ENCODE measurements at places on chromosomes 1 and 21.
A peak's percentile ranks its signal among the peaks of the same experiment; 100 is the strongest.

- H3K27ac ChIP-seq: no peak overlapping the region
- H3K27me3 ChIP-seq: no peaks in the 10 kb centered on the region
- no peak overlapping the region for H3K4me3 ChIP-seq
Observed at GRCh38 chr1:184648856-184649201, 105.8 kb downstream of the EDEM3 start.

GRCh38 chr1:225480825-225481434 is 53.1 kb upstream of the LBR start:
- no peak overlapping the region for H3K4me3 ChIP-seq
- H3K27me3 ChIP-seq: no peaks in the 10 kb centered on the region
- H3K4me1 ChIP-seq: peaks cover 38% of the 10 kb centered on the region

DNA sequence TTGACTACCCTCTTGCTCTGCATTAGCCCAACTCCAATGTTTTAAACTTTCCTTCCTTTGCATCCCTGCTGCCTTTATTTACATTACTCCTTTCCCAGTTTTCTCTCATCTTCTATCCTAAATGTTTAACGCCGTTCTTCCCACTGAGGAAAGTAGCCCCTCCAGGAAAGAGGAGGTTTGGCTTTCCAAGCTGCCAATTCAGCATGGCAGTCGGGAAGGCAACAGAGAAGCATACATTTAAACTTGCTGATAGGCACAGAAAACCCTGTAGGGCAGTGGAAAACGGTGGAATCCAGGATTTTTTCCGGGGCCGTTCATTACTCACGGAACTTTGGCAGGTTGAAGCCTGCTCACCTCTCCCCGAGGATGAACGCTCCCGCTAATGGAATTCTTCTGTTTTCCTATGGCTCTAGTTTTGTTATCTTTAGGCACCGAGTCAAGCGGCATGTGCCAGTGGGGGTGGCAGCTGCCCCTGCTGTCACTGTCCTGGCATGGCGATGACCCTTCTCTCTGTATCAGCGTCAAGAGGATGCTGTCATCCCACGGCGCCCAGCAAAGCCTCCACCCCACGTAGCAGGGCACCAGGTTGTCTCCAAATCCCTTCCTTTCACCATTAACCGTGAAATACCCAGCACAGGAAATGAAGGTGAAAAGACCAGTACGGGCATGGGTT is 48.3 kb downstream of the ZBTB18 start:
- no peak overlapping the region for H3K4me3 ChIP-seq
- H3K36me3 ChIP-seq: no peaks in the 10 kb centered on the region
- DNase-seq: no peak
- peaks cover 7% of the 10 kb centered on the region for H3K27me3 ChIP-seq

DNA sequence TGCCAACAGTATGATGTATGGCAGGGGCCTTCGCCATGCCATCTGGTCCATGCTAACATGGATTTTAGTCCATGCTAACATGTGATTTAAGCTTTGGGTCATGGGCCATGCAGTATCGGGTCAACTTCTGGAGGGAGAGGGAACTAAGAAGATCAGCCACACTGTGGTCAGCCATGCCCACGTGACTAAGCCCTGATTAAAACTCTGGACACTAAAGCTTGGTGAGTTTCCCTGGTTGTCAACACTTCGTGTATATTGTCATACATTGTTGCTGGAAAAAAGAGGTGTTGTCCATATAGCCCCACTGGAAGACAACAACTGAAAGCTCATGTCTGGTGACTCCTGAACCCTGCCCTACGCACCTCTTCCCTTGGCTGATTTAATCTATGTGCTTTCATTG is 90.5 kb downstream of the SUSD4 start:
- no peaks in the 10 kb centered on the region for H3K27me3 ChIP-seq
- H3K27ac ChIP-seq: no peak overlapping the region
- no peak for DNase-seq
- H3K4me3 ChIP-seq: no peak overlapping the region

DNA sequence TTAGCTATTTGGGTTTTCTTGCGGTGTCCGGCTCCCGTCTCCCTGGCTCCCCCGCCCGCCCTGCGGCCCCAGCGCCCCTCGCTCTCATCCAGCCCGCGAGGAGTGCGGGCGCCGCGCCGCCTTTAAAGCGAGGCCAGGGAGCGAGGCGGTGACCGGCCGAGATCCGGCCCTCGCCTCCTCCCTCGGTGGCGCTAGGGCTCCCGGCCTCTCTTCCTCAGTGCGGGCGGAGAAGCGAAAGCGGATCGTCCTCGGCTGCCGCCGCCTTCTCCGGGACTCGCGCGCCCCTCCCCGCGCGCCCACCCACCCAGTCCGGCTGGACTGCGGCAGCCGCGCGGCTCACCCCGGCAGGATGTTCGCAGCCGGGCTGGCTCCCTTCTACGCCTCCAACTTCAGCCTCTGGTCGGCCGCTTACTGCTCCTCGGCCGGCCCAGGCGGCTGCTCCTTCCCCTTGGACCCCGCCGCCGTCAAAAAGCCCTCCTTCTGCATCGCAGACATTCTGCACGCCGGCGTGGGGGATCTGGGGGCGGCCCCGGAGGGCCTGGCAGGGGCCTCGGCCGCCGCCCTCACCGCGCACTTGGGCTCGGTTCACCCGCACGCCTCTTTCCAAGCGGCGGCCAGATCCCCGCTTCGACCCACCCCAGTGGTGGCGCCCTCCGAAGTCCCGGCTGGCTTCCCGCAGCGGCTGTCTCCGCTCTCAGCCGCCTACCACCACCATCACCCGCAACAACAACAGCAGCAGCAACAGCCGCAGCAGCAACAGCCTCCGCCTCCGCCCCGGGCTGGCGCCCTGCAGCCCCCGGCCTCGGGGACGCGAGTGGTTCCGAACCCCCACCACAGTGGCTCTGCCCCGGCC is 492 bp downstream of the HLX start:
- DNase-seq: no peak
- peaks cover 25% of the 10 kb centered on the region for H3K27me3 ChIP-seq
- H3K4me3 ChIP-seq: peak overlapping the region; percentile 30
- peaks cover 41% of the 10 kb centered on the region for H3K4me1 ChIP-seq

- no peak overlapping the region for H3K4me3 ChIP-seq
- no peak overlapping the region for H3K27ac ChIP-seq
- H3K36me3 ChIP-seq: no peaks in the 10 kb centered on the region
- no peak for DNase-seq
- H3K27me3 ChIP-seq: no peaks in the 10 kb centered on the region
Observed at GRCh38 chr1:29504196-29504595, 267.9 kb downstream of the PTPRU start.

DNA sequence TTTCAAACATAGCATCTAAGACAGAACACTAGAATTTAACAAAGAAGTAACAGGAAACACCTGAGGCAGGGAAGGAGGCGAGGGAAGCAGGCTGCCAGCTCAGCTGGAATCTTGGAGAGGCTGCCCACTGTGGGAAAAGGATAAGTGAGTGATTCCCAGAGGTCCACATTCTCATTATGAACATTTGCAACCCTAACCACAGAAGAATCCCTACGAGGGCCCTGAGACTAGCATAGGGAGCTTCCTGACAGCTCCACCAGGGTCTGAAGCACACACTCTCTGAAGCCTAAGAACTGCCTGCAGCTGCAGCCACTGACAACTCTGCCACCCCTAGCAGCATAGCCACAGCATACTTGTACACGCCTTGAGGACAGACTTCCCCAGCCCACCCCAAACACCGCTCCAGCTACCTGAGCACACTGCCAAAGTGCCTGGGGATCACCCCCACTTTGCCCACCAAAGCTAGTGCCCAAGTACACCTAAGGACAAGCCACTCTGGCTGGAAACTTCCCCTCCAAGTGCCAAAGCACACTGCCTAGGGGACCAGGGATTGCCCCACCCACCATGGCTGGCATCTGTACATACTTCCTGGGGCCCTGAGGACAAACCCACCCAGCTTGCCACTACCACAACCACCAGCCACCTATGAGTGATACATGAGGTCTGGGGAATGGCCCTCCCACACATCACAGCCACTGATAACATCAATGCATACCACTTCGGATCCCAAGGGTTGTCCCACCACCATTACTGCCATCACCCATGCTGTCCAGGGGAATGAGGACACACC is 76.6 kb upstream of the GUCA2A start:
- peaks cover 11% of the 10 kb centered on the region for H3K4me1 ChIP-seq
- no peak overlapping the region for H3K27ac ChIP-seq
- no peak for DNase-seq
- H3K4me3 ChIP-seq: no peak overlapping the region
- H3K36me3 ChIP-seq: no peaks in the 10 kb centered on the region

DNA sequence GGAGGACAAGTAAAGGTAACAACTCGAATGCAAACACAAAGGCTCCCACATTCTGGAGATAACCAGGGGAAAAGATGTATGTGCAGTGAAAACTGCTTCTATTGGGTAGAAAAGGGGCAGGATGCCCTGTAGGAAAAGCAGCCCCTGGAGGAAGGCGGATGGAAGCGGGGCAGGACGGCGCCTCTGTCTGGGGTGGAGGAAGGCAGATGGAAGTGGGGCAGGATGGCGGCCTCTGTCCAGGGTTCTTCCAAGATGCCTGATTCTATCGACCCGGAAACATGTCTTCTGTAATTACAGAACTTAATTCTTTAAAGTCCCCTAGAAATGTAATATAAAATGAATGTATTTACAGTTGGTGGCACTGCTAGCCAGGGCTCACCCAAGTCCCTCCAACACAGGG is 24.0 kb upstream of the LRRC47 start:
- H3K4me3 ChIP-seq: no peak overlapping the region
- H3K4me1 ChIP-seq: no peaks in the 10 kb centered on the region
- H3K27me3 ChIP-seq: no peaks in the 10 kb centered on the region
- no peak for DNase-seq
- no peak overlapping the region for H3K27ac ChIP-seq
- H3K36me3 ChIP-seq: peaks cover 36% of the 10 kb centered on the region

DNA sequence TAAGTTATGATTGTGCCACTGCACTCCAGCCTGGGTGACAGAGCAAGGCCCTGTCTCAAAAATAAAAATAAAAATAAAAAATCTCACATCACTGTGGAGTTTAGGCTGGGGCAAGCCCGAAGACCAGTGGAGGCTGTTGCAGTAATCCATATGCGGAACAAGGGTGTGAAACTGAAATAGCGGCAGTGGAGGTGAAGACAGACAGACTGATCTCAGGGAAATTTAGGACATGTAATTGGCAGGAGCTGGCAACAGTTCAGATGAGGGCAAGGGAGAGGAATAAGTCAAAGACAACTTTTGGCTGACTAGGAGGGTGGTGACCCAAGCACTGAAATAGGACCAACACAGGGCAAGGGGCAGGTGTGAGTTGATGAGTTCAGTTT is 8.4 kb downstream of the ARMH1 start:
- no peak overlapping the region for H3K27ac ChIP-seq
- no peaks in the 10 kb centered on the region for H3K27me3 ChIP-seq

DNA sequence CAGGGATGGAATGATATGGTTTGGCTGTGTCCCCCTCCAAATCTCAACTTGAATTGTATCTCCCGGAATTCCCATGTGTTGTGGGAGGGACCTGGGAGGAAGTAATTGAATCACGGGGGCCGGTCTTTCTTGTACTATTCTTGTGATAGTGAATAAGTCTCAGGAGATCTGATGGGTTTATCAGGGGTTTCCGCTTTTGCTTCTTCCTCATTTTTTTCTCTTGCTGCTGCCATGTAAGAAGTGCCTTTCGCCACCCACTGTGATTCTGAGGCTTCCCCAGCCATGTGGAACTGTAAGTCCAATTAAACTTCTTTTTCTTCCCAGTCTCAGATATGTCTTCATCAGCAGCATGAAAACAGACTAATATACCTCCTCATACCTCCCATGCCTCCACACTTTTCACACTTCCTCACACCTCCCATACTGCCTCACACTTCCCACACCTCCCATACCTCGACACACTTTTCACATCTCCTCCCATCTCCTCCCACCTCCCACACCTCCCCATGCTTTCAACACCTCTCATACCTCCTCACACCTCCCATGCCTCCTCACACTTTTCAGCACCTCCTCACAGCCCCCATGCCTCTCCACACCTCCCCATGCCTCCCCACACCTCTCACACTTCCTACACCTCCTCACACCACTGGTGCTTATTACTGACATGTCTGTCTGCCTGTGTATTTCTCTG is 21.3 kb downstream of the GPR137B start:
- no peak for DNase-seq
- H3K27me3 ChIP-seq: no peaks in the 10 kb centered on the region
- H3K36me3 ChIP-seq: no peaks in the 10 kb centered on the region
- H3K27ac ChIP-seq: peak overlapping the region; percentile 20
- H3K4me1 ChIP-seq: peaks cover 21% of the 10 kb centered on the region

- no peaks in the 10 kb centered on the region for H3K36me3 ChIP-seq
- no peak overlapping the region for H3K4me3 ChIP-seq
- H3K27me3 ChIP-seq: no peaks in the 10 kb centered on the region
Observed at GRCh38 chr1:30656171-30656940, 67.0 kb downstream of the MATN1 start.

GRCh38 chr1:107250169-107250568 is 109.3 kb downstream of the NTNG1 start:
- no peak for DNase-seq
- no peaks in the 10 kb centered on the region for H3K27me3 ChIP-seq
- no peak overlapping the region for H3K27ac ChIP-seq
- no peaks in the 10 kb centered on the region for H3K36me3 ChIP-seq
- no peak overlapping the region for H3K4me3 ChIP-seq

- H3K36me3 ChIP-seq: no peaks in the 10 kb centered on the region
- DNase-seq: no peak
- H3K27ac ChIP-seq: no peak overlapping the region
- no peaks in the 10 kb centered on the region for H3K27me3 ChIP-seq
- no peak overlapping the region for H3K4me3 ChIP-seq
- peaks cover 45% of the 10 kb centered on the region for H3K4me1 ChIP-seq
Observed at GRCh38 chr1:234928642-234929041, 200.0 kb downstream of the TOMM20 start.

- H3K4me3 ChIP-seq: no peak overlapping the region
- no peak for DNase-seq
- H3K27me3 ChIP-seq: no peaks in the 10 kb centered on the region
- H3K4me1 ChIP-seq: no peaks in the 10 kb centered on the region
- H3K27ac ChIP-seq: no peak overlapping the region
Observed at GRCh38 chr1:62882201-62883104, 98.5 kb downstream of the ATG4C start.

DNA sequence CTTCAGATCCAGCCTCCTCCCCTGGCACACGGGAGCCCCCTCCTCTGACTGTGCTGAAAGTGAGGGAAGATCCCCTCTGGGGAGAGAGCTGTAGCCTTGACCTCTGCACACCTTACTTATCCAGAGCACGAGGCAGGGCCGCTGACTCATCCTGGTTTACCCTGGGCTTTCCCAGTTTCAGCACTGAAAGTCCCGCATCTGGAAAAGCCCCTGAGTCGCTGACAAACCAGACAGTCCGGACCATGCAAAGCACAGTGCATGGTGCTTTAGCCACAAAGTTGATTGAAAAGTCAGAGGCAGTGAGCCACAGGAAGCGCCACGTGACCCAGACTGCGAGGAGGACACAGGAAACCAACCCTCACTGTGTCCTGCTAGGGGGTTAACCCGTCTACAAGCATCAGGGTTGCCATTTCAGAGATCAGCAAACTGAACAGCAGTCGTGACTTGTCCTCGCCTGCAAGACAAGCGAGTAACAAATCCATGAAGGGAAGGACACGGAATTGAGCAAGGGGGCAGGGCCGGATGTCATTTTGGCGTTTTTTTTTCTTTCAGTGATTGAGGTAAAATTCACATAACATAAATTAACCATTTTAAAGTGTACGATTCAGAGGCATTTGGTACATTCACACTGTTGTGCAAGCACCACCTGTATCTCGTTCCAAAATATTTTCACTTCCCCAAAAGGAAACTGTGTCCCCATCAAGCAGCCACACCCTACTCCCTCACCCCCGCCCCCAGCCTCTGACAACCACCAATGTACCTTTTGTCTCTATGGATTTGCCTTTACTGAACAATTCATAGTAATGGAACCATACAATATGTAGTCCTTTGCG is 19.9 kb upstream of the IFNGR2 start:
- H3K27ac ChIP-seq: peak overlapping the region; percentile 75
- peak; percentile 86 for DNase-seq
- peaks cover 68% of the 10 kb centered on the region for H3K4me1 ChIP-seq

- no peak for DNase-seq
- no peak overlapping the region for H3K27ac ChIP-seq
- no peaks in the 10 kb centered on the region for H3K36me3 ChIP-seq
- H3K27me3 ChIP-seq: no peaks in the 10 kb centered on the region
Observed at GRCh38 chr1:10877894-10878293, 81.4 kb upstream of the CASZ1 start.

Data from natural killer cell (primary cell).